ENCODE measurements at places on chromosomes 13 and 19.

GRCh38 chr13:98065468-98065867 is 77.4 kb upstream of the FARP1 start:
- no peak for DNase-seq

- DNase-seq: no peak
Measured at GRCh38 chr13:48852911-48853727, 122.6 kb upstream of the FNDC3A start.

DNA sequence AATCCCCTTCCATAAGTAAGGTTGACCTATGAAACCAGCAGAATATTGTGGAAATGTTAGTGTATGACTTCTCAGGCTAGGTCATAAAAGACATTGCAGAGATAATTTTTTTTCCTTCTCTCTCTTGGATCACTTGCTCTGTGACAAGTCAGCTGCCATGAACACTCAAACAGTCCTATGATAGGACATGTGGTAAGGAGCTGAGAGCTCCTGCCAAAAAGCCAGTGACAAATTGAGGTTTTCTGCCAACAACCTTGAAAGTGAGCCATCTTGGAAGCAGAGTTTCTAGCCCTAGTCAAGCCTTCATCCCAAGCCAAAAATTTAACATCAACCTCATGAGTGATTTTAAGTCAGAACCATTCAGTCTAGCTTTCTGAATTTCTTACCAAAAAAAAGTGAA is 270.9 kb upstream of the NBEA start:
- no peak for DNase-seq

DNA sequence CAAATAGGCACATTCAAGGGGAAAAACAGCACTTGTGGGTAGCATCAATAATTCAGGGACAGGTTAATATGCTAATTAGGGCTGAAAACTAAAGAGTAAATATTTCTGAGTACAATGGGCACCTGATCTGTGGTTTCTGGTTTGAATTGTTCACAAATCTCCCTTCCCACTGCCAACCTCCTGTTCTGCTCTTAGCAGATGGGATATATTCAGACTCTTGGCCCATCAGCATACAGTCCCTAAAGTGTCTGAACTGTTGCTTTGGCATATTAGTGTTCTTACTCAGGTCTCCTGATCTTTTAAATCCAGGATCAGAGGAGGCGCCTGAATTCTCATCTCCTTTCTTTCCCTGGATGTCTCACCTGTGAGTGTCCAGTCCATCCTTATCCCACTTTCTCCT is 8.2 kb upstream of the LRCH1 start:
- DNase-seq: no peak

DNA sequence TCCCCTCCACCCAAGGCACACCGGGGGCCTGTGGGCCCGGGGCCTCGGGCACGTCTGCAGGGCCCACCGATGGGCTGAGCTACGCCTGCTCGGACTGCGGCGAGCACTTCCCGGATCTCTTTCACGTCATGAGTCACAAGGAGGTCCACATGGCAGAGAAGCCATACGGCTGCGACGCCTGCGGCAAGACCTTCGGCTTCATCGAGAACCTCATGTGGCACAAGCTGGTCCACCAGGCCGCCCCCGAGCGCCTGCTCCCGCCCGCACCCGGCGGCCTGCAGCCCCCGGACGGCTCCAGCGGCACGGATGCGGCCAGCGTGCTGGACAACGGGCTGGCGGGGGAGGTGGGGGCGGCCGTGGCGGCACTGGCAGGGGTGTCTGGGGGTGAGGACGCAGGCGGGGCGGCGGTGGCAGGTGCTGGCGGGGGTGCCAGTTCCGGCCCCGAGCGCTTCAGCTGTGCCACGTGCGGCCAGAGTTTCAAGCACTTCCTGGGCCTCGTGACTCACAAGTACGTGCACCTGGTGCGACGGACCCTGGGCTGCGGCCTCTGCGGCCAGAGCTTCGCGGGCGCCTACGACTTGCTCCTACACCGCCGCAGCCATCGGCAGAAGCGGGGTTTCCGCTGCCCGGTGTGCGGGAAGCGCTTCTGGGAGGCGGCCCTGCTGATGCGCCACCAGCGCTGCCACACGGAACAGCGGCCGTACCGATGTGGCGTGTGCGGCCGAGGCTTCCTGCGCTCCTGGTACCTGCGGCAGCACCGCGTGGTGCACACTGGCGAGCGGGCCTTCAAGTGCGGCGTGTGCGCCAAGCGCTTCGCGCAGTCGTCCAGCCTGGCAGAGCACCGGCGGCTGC is 8.6 kb downstream of the ZNF784 start:
- peak; percentile 30 for DNase-seq

- DNase-seq: no peak
Measured at GRCh38 chr13:31282741-31283455, 83.1 kb downstream of the B3GLCT start.

- DNase-seq: peak; percentile 71
Measured at GRCh38 chr19:47707135-47707925, 5.9 kb upstream of the EHD2 start.

GRCh38 chr19:47430041-47430802 is 10.9 kb upstream of the MEIS3 start:
- peak; percentile 34 for DNase-seq

- DNase-seq: no peak
Measured at GRCh38 chr13:81487151-81487550, 1146.2 kb upstream of the SPRY2 start.

GRCh38 chr13:93534181-93534700 is 307.6 kb downstream of the GPC6 start:
- DNase-seq: no peak

GRCh38 chr19:1384085-1384462 is 367 bp downstream of the NDUFS7 start:
- no peak for DNase-seq

DNA sequence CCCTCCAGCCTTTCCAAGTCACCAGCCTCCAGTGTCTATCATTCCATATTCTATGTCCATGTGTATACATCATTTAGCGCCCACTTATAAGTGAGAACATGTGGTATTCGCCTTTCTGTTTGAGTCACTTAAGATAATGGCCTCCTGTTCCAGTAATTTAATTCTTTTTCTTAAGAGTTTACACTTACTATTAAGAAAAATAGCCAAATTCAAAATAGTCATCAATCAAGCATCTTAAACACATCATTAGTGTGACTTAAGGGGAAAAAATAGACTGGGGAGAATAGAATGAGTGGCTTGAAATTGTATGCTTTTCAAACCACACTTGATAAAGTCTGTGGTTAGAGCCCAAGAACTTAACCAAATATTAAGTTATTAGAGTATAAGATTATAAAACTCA is 248.0 kb downstream of the MAB21L1 start:
- no peak for DNase-seq

DNA sequence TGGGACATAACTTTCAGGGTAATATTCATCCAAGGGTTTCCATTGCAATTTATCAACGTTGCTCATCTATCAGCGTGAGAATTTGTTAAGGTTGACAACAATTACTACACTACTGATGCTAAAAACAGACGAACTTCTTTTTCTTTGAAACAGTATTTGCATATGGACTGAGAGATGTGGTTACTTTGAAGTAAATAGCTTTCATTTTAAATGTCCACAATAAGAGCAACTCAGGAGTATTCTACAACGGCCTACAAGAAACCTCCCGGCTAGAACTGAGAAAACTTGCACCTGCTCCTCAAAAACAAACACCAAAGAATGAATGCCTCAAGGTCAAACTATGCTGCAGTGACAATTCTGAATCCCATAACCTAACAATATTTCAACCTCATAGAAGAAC is 238.4 kb downstream of the IRS2 start:
- no peak for DNase-seq

DNA sequence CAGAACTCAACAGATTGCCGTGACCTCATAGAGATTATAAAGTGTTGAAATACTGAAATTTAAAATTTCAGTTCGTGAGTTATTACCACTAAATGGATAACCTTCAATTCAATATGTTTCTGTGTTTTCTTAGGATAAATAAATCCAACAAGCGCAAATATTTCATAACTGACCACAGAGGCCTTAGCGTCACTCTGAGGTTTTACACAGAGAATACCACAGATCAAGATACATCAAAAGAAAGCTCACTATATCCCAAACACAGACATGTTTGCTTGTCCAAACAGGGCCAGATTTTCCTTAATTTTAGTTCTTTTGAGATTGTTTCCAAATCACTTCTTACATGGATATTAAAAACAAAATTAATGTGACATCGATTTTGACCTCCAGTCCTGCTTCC is 235.8 kb downstream of the EFNB2 start:
- no peak for DNase-seq

DNA sequence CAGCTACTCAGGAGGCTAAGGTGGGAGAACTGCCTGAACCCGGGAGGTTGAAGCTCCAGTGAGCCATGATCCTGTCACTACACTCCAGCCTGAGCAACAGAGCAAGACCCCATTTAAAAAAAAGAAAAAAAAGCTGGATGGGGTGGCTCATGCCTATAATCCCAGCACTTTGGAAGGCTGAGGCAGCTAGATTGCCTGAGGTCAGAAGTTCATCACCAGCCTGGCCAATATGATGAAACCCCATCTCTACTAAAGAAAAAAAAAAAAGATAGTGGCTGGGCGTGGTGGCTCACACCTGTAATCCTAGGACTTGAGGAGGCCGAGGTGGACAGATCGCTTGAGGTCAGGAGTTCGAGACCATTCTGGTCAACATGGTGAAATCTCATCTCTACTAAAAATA is 15.0 kb downstream of the LTBP4 start:
- DNase-seq: no peak

- DNase-seq: no peak
Measured at GRCh38 chr13:20570517-20570916, 3.6 kb downstream of the IFT88 start.

DNA sequence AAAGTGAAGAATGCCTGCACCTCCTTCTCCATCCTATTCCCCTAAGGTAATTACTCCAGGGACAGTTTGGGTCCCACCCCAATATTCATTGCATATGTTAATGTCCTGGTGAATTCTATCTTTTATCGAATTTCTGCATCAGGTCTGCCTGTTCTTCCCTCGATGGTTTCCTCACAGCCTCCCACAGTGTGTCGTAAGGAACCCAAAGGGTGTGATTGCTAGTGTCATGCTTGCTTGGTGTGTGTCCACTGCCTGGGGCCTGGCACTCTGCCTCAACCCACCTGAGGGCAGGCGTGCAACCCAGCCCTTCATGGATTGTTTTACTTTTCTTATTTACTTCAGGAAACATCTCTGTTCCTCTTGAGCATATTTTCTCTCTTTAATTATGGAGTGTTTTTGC is 60.2 kb upstream of the CYSLTR2 start:
- no peak for DNase-seq

DNA sequence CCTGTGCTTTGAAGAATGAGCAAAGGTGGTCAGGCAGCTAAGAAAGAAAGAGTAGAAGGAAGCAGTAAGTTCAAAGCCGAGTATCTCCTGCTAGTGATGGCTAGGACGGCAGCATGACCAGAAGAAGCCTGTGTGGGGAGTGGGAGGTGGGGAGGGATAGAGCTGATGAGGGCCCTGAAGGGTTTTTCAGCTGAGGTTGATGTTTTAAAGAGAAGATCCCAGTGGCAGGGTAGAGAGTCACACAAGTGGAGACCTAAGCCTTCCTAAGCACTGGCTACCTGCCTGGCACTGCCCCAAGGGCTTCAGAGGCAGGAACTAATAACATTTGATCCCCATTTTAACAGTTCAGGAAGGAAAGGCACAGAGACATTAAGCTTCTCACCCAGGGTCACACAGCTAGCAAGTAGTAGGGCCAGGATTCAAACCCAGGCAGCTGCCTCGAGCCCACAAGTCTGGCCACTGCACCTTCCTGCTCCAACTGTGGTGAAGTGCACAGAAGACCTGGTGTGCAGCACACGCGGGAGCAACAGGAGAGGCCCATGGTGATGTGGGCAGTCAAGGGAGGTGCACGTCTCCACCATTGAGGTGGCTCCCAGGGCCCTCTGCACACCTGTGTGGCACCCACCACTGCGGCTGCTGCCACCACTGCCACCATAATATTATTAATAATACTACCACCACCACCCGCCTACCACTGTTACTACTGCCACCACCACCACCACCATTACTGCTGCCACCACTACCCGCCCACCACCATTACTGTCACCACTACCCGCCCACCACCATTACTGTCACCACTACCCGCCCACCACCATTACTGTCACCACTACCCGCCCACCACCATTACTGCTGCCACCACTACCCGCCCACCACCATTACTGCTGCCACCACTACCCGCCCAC is 22.1 kb downstream of the CUL4A start:
- DNase-seq: no peak

DNA sequence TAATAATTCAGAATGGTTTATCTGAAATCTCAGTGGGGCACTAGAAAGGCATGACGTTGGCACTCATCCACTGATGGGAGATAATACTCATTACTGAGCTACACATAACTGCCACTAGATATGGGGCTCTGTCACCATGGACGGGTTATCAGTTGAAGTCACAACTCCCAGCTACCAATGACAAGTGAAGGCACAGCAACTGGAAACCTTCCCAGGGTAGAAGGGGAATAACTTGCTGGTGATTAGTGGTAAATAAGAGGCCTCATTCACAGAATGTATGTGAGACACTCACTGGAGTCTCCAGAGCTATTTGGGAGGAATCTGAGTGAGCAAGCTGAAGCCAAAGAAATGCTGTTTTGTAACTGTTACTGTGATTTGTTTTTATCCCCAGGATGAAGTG is 249.6 kb downstream of the ENOX1 start:
- DNase-seq: no peak

GRCh38 chr13:73056565-73056962 is 2.2 kb upstream of the KLF5 start:
- no peak for DNase-seq

- no peak for DNase-seq
Measured at GRCh38 chr13:39503048-39503447, 99.9 kb downstream of the LHFPL6 start.
